ENCODE measurements at places on chromosomes 3 and 15.

DNA sequence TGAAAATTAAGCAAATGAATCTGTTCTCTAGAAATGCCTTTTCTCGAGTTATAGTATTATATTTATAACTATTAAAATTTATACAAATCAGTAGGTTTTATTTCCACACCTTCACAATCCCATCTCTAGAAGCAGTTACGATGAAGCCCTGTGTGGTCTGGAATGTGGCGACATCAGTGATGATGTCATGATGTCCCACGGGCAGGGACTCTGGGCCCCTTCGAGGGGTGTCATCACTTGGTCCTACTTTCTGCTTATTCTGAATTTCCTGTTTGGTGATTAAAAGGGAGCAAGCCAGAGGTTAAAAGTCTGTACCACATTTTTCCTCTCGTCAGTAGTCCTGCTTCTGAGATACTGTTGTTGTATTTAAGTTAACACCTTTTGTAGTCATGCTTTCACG, 67.4 kb downstream of the PIK3R4 start:
- DNase-seq = no peak

DNA sequence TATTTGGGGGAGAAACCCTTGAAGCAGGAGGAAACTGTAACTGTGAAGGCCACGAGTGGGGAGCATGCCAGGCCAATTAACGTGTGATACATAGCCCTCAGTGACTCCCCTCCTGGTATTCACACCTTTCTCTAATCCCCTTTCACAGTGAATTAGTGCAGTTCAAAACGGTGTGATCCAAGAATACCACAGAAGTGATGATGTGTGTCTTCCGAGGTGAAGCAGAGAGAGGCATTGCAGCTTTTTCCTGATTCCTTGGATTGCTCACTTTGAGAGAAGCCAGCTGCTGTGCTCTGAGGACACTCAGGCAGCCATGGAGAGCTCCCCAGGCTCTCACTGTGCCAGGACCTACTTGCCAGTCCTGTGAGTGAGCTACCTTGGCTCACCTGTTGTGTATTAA, 17.3 kb downstream of the NIPA2 start:
- DNase-seq = no peak

DNA sequence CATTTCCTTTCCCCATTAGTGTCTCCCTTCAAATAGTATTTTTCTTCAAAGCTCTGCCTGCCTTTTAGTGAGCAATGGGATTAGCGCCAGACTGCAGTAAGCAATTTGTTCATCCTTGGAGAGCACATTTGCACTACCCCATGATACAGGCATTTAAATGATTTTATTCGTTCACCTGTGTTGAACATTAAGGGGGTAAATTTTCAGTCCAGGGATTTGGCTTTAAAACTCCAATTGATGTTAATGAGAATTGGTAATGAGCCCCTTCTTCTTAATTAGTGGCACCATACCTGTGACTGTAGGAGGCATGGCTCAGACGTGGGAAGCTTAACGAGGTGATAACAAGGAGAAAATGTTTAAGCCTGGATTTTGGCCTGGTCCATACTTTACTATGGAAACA, 161.4 kb upstream of the NANOGP8 start:
- no peak for DNase-seq

- DNase-seq = no peak
Observed at GRCh38 chr3:142003291-142003690, 126.8 kb downstream of the ATP1B3 start.

- DNase-seq = peak; percentile 5
Observed at GRCh38 chr3:63228677-63229076, 49.4 kb upstream of the SYNPR start.
